ENCODE measurements at places on chromosomes 16 and 17.

DNA sequence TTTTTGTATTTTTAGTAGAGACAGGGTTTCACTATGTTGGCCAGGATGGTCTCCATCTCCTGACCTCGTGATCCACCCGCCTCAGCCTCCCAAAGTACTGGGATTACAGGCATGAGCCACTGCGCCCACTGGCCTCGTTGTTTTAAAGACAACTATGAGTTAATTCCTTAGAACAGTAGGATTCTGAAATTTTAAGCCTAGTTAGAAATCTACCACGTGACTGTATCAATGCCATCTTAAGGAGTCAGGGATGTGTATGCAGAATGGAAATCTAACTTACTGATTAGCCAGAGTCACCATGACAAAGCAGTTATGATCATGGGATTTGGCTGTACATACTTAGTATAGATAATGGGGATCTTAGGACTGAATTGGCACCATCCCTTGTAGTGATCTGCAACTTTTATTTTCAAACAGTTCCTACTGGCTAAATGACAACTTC lies 2.8 kb downstream of the CEP20 start:
- no peak for DNase-seq

GRCh38 chr17:55520402-55520801 lies 9.2 kb upstream of the SMIM36 start:
- DNase-seq, result no peak

GRCh38 chr16:29743475-29743826 lies 2.3 kb downstream of the C16orf54 start:
- no peak for DNase-seq

- DNase-seq, result no peak
Measured at GRCh38 chr17:27303734-27304133, 9.8 kb downstream of the WSB1 start.

GRCh38 chr16:68065716-68066305 lies 19.4 kb upstream of the NFATC3 start:
- peak; percentile 53 for DNase-seq

- DNase-seq, result no peak
Measured at GRCh38 chr16:14559809-14560241, 70.2 kb downstream of the PARN start.

DNA sequence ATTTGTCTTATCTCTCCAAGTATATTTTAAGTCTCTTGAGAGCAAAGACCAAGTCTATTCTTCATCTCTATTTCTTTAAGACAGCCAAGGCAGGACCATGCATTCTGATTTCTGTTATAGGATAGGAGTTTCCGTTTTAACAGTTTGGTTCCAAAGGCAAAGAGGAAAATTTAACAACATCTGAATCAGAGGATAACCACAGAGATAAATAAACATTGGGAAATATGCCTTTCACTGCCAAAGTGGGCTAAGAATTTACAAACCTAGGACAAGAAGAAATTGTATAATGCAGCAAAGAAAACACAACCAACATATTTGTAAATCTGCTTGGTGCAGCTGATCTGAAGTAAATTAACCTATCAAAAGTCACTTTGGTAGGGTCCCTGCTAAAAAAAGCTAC lies 37.7 kb downstream of the USP32 start:
- DNase-seq, result peak; percentile 53

DNA sequence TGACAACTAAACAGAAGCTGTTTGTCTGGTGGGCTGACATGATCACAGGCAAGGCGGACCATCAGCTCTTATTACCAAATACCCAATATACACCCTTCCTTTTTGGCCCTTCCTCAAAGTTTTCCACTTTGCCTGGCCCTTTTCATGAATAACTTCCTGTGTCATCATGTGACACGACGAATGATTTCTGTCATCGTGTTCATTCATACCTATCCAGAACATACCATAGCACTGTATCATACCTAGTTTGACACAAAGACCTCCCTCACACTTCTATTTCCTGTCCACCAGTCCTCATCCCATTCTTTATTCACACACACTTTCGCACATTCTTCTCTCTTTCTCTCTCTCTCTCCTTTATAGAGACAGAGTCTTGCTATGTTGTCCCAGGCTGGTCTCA lies 131.8 kb downstream of the STX8 start:
- no peak for DNase-seq

GRCh38 chr16:86585821-86586611 lies 7.7 kb downstream of the FOXL1 start:
- DNase-seq, result no peak

DNA sequence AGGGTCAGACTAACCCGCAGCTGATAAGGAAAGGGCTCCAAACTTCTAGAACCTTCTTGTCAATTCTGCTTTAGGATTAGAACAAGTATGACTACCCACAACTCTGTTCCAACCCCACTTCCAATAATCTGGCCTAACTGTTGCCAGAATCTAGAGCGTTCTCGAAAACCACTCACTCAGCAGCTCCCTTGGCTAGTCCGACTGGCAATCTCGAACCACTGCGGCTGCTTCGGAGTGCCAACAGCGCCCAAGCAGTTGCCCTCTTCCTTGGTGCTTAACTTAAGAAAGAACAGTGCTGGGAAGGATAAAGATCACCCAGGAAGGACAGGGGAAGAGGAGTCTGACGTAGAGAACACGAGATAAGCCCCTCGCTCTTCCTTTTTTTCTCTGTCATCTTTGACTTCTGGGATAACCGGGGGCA lies 818 bp downstream of the DNAJC7 start:
- no peak for DNase-seq

- no peak for DNase-seq
Measured at GRCh38 chr17:7655541-7655840, 4.8 kb downstream of the ATP1B2 start.

GRCh38 chr16:78648517-78648916 lies 549.1 kb downstream of the WWOX start:
- DNase-seq, result no peak

- DNase-seq, result no peak
Measured at GRCh38 chr17:305090-305976, 47.3 kb downstream of the RPH3AL start.

GRCh38 chr16:10120953-10121352 lies 61.3 kb downstream of the GRIN2A start:
- no peak for DNase-seq

DNA sequence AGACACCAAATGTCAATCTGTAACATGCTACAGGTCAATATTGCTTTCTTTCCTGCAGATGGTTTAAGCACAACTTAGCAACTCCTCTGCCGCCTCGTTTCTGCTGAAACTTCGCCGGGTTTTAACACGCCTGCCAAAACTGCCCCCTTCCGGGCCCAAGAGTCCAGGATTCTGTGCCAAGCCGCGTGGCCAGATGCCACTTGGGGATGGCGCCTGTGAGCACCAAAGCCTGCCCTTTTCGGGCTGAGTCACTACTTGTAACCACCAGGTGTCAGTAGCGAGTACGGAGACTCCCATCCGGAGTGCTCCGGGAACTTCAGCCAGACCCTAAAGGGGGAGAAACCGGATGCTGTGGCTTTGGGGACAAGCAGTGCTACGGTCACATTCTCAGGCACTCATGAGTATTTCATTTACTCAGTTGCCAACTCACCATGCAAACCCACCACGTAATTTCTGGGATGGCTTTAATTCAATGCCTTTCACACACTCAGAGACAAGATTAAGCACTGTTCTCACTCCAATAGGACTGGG lies 7.8 kb downstream of the PMP22 start:
- DNase-seq, result no peak

DNA sequence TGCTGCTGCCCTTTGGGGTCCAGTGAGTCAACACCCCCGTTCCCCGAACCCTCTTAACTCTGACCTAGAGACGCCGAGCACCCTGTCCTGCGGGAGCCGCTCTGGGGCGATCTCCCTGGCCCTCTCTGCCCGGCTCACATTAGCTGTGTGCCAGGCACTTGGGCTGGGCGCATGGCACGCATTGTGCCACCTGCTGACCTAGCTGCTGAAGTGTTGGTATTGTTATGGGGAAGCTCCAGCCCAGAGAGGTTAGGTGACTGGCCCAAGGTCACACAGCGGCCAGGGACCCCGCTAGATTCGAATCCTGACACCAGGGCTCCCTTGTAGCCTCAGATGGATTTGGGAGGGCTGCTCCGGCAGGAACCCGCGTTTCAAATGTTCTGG lies 1.1 kb downstream of the HSD17B1 start:
- DNase-seq, result no peak

GRCh38 chr17:64165347-64165746 lies 35.4 kb upstream of the ERN1 start:
- no peak for DNase-seq

GRCh38 chr17:65876985-65877384 lies 314.9 kb downstream of the CEP112 start:
- no peak for DNase-seq

GRCh38 chr16:68287276-68288251 lies 23.2 kb downstream of the SLC7A6OS start:
- no peak for DNase-seq

GRCh38 chr17:65393514-65393913 lies 167.9 kb downstream of the AXIN2 start:
- DNase-seq, result no peak

- no peak for DNase-seq
Measured at GRCh38 chr16:50201787-50202186, 48.7 kb downstream of the TENT4B start.

DNA sequence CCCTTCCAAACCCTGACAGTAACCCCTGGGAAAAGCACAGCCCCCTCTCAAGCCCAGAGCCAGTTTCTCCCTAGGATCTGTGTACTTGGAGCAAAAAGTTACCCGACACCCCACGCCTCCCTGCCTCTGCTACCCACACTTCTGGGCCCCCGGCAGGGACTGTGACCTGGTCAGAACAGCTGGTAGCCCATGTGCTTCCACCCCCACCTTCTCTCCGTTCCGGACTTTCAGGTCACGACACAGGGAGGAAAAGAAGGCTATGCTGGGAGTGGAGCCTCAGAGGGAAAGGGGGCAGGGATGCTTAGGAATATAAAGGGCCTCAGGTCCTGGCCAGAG lies 6.4 kb downstream of the PPY start:
- no peak for DNase-seq

DNA sequence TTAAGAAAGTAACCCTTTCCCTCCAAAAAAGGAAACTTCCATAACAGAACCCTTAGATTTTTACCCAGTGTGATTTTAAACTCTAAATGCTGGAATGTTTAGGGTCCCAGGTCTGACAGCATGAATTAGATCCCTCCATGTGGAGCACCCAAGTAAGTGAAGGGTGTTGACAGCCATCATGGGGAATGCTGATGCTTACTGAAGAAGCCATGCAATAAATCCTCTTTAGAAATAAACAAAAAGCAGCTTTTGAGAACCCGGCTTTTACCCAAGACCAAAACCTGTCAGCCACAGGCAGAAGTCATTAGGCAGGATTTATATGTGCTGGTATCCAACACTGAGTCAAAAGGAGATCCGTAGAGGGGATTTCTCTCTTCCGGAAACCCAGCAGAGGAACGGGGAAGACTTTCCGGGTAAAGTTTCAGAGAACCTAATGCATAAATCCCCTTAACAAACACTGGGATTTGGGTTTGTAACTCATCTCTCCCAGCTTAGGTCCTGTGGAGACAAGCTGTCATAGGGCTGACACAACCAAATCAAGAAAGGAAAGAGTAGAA lies 287.5 kb downstream of the IRX3 start:
- DNase-seq, result no peak

GRCh38 chr16:4548124-4548523 lies 8.0 kb upstream of the C16orf96 start:
- no peak for DNase-seq

GRCh38 chr16:79004309-79004708 lies 596.2 kb downstream of the MAF start:
- DNase-seq, result no peak

- DNase-seq, result no peak
Measured at GRCh38 chr17:42118545-42118944, 2.6 kb downstream of the KAT2A start.

- no peak for DNase-seq
Measured at GRCh38 chr17:1560858-1561355, 1.7 kb downstream of the PITPNA start.

DNA sequence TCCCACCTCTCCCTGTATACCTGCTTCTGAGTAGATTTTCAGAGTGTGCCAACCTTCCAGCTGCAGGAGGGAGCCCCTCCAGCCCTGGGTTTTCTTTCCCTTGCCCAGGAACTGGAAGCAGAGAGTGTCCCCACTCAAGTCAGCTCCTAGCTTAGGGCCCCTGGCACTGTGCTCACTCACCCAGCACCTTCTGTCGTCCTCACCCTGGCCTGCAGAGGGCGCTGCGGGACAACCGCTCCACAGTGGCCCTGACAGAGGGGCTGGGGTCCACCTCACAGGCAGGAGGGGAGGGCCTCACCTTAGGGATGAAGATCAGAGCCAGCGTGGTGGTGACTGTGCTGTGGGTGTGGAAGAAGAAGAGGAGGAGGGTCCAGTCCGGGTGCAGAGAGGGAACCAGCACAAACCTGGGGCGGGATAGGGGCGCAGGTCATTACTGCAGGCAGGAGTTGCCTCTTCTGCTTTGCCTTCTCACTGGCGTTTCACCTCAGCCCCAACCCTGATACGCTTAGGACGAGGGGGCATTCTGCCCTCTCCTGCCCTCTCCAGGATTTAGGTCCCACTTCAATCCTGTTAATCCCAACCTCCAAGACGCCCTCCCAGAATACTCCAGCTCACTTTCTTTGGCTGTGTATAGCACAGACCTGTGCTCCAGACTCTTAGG lies 10.0 kb downstream of the GPR179 start:
- DNase-seq, result no peak

DNA sequence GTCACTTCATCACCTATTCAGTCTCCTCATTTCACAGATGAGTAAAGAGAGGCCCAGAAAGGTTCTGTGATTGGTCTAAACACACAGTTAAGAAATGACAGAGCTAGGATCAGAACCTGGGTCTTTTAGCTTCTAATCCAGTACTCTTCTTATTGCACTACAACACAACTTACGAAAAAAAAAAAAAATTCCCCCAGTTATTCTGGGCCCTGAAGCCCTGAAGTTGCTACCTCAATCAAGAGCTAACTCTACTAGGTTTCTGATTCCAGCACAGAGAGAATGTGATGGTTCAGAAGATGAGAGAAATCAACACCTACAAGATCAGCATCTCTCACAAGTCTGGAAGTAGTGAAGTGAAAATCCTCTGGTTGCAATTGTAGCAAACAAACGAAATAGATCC lies 37.3 kb downstream of the GRB7 start:
- no peak for DNase-seq

DNA sequence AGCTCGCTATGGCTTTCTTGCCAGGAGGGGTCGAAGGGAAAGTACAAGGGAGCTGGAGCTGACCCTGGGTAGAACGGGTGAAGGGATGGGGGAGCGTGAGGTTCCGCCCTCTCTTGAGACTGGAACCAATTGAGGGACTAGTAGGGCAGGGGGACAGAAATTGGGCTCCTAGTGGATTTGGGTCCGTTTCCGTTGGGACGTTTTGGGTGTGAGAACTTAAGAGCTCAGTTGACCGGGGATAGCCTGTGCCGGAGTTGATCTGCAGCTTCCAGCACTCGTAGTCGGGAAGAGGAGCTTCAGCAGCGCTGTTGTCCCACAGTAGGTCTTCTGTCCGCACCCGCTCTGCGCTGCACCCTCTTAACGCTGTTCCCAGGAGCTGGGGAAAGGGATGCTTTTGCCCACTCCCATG lies 481 bp downstream of the CNTROB start:
- no peak for DNase-seq

DNA sequence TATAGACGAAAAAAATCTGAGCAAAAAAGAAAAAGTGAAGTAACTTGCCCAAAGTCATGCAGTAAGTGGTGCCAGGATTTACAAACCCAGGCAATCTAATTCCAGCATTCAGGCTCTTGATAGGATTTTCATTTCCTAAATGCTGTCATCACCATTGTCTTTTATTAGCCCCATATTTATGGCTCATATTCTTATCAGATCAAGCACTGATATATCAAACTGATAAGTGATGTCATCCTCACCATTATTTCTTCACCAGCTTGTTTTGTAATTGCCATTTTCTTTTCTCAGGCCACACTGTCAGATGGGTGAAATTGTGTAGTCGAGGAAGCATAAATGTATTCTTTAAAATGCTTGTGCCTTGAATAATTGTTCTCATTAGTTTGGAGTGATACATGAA lies 1.3 kb downstream of the RAD51C start:
- DNase-seq, result no peak

Measured in fibroblast of skin of left biceps (primary cell).